ENCODE measurements at places on chromosomes 12 and 14.

- DNase-seq, result no peak
These were observed 217.0 kb downstream of the BCL11B start for GRCh38 chr14:99055019-99055418.

GRCh38 chr12:69161829-69162228 lies 77.5 kb upstream of the CPSF6 start:
- DNase-seq, result no peak

DNA sequence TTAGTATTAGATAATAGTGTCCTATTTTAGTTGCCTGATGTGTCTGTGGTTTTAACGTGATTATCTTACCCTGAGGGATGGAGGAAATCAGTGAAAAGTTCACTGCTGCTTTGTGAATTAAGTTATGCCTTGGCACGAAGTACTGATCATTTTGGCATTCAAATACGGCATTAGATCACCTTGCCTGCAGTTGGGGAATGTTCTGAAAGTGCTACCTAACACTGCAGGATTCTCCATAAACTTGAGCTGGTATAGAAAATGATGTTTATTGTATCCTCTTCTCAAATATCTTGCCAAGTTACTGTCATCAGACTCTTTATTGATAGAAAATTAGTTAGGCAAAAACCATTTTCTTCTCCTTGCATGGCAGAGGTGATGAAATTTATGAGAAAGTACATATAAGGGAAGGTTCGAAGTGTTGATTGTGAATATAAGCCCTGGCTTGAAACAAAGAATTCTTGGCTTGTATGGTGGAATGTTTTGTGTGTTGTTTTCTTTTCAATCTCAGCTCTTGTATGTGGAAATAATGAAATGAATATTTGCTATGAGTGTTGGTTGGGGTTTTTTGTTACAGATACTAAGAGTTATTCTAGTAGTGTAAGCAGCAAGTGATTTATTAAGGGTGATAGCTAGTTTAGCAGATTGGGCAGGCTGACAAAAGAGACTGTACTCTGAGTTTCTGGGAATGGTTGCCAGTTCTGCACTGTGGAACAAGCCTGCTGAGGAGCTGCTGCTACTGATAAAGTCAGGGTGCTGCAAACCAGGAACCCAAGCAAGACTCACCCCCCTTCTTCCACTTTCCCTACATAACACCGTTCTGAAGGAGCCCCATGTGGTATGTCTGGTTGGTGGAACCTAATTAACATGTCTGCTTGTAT lies 448.3 kb downstream of the PCNX1 start:
- DNase-seq, result no peak

- no peak for DNase-seq
These were observed 19.0 kb upstream of the SP7 start for GRCh38 chr12:53355121-53355520.

- no peak for DNase-seq
These were observed 557.7 kb downstream of the TRHDE start for GRCh38 chr12:72829838-72830237.

- DNase-seq, result no peak
These were observed 85.8 kb upstream of the WSCD2 start for GRCh38 chr12:108043286-108043685.

DNA sequence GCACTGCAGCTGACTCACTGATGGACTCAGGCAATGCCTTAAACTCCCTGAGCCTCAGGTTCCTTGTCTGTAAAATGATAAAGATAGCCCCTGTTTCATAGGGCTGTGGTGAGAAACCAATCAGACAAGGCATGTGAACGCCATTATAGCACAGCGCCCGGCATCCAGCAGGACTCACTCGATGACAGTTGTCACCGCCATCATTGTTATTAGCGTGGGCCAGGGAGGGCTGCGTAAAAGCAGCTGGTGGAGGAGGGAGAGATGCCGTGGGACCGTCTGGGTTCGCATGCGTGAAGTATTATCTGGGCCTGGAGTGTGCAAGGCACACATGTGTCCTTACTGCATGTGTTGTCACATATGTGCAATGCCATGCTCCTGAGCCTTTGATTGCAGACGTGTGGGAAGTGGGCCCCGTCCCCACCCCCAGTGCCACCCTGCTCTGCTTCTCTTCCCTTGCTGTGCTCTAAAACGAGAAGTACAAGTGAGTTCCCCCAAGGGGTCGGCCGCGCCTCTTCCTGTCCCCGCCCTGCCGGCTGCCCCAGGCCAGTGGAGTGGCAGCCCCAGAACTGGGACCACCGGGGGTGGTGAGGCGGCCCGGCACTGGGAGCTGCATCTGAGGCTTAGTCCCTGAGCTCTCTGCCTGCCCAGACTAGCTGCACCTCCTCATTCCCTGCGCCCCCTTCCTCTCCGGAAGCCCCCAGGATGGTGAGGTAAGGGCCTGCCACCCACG lies at the start of gene PTPN6:
Gene PTPN6 (plus strand): TSS at position 546 of the 730 bp plus-strand sequence. CDS start 157 bp downstream, at position 703.
- no peak for DNase-seq

DNA sequence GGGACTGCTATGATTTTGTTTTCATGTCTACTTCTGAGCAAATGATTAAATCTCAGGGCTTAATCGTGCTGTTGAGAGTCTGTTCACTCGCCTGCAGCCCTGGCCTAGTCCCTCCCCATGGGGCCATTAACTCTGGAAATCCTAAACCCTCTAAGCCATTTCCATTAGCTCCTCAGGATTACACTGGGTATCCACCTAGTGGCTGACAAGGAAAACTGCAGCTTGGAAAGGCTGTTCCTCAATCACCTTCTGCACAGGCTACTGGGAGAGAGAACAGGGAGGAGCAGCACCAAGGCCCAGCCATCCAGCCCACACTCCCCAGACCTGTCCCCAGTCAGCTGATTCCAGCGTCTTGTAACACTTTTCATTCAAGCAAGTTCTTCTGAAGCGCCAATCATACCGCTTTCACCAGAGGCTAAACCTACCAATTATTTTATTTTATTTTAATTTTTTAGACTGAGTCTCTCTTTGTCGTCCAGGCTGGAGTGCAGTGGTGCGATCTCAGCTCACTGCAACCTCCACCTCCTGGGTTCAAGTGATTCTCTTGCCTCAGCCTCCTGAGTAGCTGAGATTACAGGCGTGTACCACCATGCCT lies 48.7 kb downstream of the NEUROD4 start:
- peak; percentile 18 for DNase-seq

DNA sequence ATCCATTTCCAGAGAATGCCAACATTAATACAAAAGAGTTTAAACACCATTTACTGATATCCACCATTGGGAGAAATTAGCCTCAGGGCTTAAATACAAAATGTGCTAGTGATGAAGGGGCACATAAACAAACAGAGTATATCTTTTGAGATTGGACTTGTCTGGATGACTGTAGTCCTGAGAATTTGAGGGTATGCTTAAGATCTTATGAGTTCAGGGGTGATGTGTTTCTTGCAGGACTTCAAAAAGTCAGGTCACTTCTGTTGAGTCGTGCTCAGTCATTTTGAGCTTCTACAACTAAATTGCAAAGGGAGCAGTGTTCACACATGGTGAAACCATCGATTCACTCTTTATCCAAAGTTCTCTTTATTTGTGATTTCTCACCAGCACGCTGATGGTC lies 425.7 kb downstream of the ATP23 start:
- DNase-seq, result no peak

GRCh38 chr14:31567655-31568054 lies 6.5 kb downstream of the NUBPL start:
- no peak for DNase-seq

DNA sequence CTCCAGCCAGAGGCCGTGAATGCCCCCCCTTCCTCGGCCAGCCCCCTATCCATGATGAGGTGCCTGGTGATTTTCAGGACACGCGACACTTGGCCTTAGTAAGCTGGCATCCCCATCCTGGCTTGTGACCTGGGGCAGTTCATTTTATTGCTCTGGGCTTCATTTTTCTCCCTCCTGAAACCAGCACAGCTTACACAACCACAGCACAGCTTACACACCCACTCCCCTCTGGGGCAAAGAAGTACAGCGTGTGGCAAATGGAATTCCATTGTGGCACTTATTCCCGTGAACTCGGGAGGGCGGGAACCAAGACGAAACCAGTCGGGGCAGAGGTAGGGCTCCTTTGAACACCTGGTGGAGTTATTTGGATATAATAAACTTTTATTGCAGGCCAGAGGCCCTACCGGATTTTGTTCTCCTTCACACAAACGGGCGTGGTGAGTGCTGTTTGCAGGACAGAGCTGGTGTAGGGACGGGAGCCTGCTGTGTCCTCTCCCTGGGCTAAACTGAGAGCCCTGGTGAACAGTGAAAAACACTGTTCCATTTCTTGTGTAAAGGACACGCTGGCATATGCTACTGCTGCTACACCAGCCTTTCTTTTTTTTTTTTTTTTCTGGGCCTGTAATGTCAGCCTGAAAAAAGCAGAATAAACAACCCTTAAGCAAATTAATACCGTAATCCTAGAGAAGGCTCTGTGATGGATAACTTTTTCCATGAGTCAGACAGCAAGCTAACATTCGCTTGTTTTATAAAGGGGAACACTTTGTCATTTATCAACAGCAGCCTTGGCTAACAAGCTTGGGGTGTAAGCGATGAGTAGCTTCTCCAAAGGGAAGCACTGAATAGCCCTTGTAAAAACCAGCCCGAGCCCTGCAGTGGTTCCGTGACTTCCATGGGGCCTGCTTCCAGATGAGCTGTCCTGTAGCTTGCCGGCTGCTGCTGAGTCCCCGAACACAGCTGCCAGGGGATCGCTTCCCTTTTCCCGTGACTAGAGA lies 29.3 kb downstream of the CD9 start:
- DNase-seq, result no peak

- DNase-seq, result no peak
These were observed 24.5 kb upstream of the PPP1R13B start for GRCh38 chr14:103871596-103872480.

- no peak for DNase-seq
These were observed 532.2 kb upstream of the MIS18BP1 start for GRCh38 chr14:45785240-45785639.

DNA sequence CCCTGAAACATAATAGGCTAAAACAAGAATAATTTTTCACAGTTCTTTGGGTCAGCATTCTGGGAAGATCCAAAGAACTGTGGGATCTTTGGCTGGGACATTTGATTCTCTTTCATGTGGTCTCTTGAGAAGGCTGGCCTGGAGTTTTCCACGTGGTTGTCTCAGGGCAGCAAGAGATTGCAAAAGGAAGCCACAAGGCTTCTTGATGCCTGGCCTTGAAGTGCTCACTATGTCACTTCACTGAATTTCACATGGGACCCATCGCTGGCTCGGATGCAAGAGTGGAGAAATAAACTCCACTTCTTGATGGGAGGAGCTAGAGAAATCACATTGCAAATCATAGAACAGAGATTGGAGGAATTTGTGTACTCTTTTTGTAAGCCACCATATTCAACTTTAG lies 343.4 kb downstream of the MED13L start:
- DNase-seq, result no peak

- peak; percentile 4 for DNase-seq
These were observed 89.4 kb downstream of the RPAP3 start for GRCh38 chr12:47616440-47616839.

DNA sequence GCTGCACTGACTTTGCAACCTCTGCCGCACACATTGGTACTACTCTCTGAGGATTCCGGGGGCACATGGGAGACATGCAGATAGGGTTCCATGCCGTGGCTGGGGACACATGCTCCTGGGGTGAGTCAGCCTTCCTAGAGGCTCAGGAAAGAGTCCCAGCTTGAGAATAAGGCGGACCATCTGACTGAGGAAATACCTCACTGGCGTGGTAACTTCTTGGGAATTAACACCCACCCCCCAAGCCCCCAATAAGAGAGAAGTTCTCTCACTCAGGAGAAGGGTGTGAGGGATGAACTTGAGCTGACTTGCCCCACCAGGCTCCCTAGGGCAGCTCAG lies 23.2 kb downstream of the PLXNC1 start:
- DNase-seq, result no peak

DNA sequence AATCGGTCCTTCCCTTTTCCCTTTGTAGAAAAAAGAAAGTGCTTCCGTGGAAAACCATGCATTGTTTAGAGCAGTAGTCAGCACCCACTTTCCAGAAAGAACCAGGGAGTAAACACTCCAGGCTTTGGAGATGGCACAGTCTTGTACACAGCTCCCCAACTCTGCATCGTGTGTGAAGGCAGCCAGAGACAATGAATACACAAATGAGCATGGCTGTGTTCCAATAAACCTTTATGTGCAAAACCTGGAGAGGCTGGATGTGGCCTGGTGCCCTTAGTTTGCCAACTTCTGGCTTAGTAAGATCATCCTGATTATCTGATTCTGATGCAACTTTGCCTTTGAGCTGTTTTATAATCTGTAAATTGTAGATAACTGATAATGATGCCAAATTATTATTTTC lies 463.4 kb upstream of the TMEM132C start:
- no peak for DNase-seq

GRCh38 chr12:119699199-119699760 lies 31.3 kb downstream of the PRKAB1 start:
- no peak for DNase-seq

- no peak for DNase-seq
These were observed 1345.6 kb downstream of the FSCB start for GRCh38 chr14:43161477-43161876.

DNA sequence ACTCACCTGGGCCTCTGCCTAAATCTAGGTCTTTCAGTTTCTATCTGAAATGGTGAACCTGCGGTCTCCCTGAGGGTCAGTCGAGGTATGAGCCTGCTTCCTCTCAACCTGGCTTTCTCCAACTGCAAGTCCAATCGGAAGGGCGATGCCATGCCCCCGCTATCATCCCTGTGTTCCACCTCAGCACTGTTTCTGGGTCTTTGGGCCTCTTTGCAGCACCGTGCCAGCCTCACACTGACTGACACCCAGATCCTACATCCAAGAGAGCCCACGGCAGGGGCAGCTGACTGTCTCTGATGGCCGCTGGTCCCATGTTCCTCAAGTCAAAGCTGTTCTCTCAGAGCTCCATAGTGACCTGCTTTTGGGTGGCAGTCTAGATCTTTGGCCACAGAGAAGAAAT lies 120.7 kb downstream of the PAPOLA start:
- no peak for DNase-seq

DNA sequence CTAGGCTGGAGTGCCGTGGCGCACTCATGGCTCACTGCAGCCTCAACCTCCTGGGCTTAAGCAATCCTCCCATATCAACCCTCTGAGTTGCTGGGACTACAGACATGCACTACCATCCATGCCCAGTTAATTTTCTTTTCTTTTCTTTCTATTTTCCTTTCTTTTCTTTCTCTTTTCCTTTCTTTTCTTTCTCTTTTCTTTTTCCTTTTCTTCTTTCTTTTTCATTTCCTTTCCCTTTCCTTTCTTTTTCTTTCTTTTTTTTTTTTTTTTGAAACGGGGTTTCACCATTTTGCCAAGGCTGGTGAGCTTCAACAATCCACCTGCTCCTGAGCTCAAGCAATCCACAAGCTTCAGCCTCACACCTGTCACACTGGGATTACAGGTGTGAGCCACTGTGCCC lies 60.1 kb upstream of the ACSS3 start:
- no peak for DNase-seq

DNA sequence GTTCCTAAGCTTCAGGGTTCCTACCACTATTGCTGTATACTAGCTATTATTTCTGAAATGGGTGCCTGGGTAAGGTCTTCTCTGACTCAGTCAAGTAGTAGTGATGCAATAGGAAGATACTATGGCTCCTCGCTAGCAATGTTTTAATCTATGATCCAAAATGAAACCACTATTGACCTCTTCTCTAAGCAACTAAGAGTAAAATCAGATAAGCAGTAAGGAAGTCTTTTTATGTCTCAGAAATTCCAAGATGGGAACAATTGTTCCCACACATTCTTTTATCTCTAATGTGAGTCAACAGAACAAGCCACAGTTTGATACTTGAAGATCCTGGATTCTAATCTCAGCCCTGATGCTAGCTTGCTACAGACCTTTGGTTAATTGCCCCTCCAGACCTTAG lies 45.1 kb downstream of the AREL1 start:
- DNase-seq, result no peak
